ENCODE measurements at places on chromosomes 12 and 14. TPM values are rescaled to one million over a fixed set of nuclear protein-coding genes. Genes with fewer than 3 reads are reported as not detected.
A peak's percentile ranks its signal among the peaks of the same experiment; 100 is the strongest.

DNA sequence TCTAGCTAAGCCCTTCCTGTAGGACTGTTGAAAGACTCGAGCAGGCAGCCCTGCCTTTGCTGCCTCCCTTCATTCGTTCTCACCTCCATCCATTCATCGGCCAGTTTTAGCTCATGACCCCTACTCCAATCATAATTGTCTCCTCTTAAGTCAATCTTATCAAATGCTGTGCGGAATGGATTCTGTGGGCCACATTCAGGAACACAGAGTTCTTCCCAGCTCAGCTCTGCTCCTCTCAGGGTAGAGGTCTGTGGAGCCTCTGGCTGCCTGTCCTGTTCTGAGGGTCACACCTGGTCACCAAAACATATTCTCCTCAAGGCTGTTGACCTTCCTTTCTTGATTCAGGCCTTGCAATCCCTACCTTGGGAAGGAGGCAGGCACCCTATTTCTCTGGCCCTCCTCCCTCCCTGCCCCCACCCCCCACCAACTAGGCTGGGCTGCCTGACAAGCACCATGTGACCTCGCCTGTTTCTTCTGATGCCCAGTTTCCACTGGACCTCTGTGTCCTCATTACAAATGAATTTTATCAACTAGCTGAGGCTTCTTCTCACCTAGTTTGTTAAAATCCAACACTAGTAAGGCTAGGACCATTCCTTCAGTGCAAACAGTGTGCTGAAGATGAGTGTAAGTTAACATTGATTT, 3.5 kb downstream of the SMCO2 start:
- DNase-seq: peak; percentile 13

GRCh38 chr12:13088496-13088895, 15.0 kb downstream of the GSG1 start:
- no peak for DNase-seq

DNA sequence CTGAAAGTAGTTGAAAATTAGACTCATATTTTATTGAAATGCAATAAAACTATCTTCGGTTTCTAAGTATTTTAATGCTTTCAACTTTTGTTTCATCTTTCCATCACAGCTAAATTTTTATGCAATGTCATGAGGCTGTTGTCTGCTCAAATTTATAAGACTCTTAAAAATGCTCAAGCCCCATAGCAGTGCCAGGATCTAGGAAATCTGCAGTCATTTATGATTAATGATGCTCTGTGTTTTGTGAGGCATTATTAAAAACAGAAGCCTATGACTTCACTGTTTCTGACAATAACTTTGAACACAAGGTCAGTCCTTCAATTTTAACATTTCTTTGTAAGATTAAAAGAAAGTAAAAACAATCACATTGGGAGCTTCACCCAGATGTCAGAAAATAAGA, 112.5 kb downstream of the ALX1 start:
- no peak for DNase-seq

- DNase-seq: no peak
These were observed 283.4 kb upstream of the GRIP1 start for GRCh38 chr12:66962290-66962689.

Gene DNAJC22
- 0.87 TPM for total RNA-seq

Data from lung microvascular endothelial cell (primary cell).